ENCODE measurements at places on chromosomes 12 and 14. TPM values are rescaled to one million over a fixed set of nuclear protein-coding genes. Genes with fewer than 3 reads are reported as not detected.

The DCN gene
- total RNA-seq: not detected

The FOXN3 gene
- 82.3 TPM for total RNA-seq

The KSR2 gene
- 0.06 TPM for total RNA-seq

The MYF6 gene
- not detected for total RNA-seq

The CISTR gene
- total RNA-seq: not detected

GRCh38 chr12:11653215-11653753, 3.8 kb downstream of the ETV6 start:
- ATAC-seq: peak; percentile 61

GRCh38 chr14:104394409-104394851, 185.1 kb upstream of the C14orf180 start:
- no peak for ATAC-seq

DNA sequence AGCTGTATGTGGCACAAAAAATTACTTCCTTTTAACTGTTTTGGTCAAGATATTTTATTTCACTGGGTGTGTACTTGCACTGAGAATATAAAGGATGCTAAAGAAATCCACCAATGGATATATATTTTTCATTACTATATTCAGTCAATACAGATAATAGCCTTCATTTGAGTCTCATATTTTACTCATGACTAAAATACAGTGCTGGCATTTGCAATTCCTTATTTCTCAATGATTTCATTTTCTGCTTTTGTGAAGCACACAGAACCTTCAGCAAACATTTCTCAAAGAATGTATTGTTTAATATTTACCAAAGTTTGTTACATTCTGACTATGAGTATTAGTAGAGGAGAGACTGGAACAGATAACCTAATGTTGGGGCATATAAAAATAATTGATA, 93.2 kb upstream of the SOX5 start:
- ATAC-seq: no peak

- no peak for ATAC-seq
Measured at GRCh38 chr14:95475540-95476240, 40.8 kb downstream of the SYNE3 start.

- ATAC-seq: no peak
Measured at GRCh38 chr14:27096091-27096490, 498.3 kb upstream of the NOVA1 start.

DNA sequence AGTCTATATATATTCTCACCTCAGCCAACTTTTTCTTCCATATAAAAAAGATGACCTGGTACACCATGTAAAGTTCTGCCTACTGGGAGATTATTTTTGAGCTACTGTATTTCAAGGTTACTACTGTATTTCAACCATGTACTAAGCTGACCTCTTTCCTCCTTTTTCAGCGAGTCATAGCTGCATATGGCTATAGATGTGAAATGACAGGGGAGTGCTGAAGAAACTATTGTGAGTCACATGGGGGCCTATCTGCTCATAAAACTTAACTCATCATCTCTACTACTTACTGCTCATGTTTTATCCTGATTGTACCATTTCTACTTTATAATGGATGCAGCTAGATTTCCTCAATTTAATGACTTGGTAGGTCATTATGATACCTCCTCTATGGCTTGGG, 571.4 kb upstream of the ATP2B1 start:
- ATAC-seq: peak; percentile 80

DNA sequence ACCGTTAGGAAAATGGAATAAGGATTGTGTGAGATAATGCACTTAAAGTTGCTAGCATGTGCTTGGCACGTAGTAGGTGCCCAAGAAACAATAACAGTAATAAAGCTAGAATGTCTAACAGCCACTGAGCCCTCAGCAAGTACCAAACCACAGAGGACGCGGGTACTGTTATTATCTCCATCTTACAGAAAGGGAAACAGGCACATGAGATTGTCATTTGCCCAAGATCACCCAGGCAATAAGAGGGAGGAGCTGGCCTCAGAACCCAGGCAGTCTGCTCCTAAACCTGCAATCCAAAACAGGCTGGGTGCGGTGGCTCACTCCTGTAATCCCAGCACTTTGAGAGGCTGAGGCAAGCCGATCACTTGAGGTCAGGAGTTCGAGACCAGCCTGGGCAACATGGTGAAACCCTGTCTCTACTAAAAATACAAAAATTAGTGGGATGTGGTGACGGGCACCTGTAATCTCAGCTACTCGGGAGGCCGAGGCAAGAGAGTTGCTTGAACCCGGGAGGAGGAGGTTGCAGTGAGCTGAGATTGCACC, 5.1 kb upstream of the SDS start:
- no peak for ATAC-seq

DNA sequence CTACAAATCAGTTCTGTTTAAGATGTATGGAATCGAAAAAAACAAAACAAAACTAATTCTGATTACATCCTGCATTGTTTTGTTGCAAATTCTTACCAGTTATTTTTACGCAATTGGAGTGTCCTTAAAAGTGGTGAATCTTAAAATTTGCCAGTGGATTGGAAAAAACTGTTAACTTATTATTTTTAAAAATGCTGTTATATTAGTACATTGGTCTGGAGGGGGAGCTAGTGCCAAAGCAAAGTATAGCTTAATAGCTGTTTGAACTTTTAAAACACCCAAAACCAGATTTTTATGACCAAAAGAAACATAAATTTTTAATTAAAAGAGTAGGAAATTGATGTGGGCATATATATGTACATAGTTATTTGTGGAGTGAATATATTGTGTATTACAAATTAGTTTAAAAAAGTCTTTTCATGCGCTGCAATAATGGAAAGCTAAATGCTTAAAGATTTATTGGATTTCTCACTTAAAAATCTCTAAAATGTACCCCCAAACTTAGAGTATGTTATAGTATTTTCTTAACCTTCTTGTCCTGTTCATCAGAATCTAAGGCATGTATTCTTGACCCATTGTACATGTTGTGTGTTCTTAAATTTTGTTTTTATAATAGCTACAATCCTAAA, 2.5 kb downstream of the FUT8 start:
- ATAC-seq: no peak

DNA sequence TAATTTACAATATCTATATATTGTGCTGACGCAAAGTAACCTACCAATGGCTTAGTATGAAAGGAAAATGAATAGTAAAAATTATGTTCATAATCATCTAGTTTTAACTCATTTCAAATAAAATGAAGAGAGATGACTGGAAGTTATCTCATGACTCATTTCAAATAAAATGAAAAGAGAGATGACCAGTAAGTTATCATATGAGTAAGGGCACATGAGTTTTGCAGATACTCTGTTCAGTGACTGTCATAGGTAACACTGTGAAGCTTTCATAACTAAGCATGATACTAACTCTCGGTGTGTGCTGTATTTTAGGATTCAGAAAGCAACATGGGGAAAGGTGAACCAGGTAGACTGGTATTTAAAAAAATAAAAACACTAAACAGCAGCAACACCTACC, 364.5 kb upstream of the DIO2 start:
- ATAC-seq: peak; percentile 78

GRCh38 chr12:114340231-114340630, 65.7 kb downstream of the TBX5 start:
- no peak for ATAC-seq

DNA sequence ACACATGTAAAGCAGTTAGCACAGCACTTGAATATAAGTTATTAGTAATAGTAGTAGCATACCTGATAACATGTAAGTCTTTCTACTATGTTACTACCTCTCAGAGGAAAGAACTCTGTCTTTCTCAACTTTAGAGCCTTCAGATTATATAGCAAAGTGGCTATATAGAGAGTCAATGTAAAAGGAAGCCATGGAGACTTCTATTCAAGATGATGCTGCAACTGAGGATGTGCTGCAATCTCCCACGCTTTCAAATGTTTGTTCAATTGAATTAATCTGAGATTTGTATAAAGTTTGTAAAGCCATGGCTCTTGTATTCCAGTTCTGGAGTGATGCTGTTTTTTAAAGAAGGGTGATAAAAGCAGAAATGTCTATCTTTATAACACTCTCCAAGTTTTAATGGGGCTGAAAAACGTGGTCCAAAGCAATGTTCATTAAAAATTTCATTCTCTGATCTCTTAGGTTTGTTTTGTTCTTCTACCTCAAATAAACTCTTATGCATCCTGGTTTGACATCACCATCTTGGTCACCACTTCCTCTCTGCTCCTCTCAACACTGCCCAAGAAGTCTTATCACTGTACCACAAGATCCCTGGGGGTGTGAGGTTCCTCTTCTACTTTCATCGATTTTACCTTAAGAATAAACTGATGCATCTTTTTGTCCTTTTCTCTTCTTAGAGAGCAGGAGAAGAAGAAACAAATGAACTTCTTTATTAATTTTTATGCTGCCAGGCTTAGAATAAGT, 40.6 kb downstream of the C12orf42 start:
- ATAC-seq: peak; percentile 69

GRCh38 chr12:107200394-107200793, 107.0 kb upstream of the CRY1 start:
- peak; percentile 97 for ATAC-seq

DNA sequence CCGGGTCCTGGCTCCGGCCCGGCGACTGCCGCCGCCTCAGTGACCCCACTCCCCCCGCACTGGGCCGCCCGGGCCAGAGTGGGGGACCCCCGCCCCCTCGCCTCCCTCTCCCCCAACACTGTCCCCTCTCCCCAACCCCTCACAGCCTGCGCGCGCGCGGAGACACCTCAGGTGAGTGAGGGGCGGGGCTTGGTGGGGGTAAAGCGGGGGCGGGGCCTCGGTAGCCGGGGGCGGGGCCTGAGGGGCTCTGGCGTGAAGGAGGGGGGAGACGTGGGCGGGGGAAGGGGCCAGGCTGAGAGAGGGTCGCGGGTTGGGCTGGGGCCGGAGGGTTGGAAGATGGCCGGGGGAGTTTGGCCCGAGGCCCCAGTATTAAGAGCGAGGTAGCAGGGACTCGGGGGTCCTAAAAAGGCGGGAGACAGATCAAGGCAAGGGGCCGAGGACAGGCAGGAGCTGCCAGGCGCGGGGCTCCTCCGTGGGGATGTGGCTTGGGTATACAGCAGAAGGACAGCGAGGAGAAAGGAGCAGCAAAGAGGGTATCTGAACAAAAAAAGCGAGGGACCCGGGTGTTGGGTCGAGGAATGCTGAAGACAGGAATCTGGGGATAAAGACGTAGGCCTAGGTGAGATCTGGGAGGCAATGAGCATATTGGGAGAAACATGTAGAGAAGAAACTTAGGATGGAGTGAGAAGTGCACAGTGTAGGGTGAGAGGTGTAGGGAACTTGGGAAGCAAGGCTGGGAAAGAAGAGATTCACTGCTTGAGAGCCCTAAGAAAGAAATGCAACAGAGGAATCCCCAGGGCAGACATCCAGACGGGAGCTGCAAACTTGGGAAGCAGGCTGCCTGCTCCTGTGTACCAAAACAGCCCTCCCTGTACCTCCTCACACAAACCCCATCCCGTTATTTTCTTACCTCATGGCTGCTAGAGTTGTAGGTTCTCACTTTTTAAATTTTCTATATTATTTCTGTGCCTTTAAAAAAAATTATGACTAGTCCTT, 10.8 kb downstream of the SUOX start:
- ATAC-seq: peak; percentile 83

- no peak for ATAC-seq
Measured at GRCh38 chr12:26963413-26963812, 25.1 kb downstream of the FGFR1OP2 start.

DNA sequence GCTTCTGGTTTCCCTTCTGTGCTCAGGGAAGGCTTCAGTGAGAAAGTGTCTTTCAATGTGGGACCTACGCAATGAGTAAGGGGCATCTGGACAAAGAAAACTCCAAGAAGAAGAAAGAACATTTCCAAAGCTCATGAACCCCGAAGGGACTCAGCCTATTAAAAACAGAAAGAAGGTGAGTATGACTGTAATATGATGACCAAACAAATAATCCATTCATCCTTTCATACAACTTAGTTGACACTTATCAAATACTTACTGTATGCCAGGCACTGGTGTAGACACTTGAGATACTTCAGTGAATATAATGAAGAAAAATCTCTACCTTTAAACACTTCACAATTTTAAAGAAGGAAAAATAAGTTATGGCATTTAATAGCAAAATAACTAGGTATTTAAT, 1054.2 kb upstream of the FOXG1 start:
- ATAC-seq: no peak

- ATAC-seq: no peak
Measured at GRCh38 chr12:92248977-92249376, 103.3 kb upstream of the BTG1 start.

Measured in activated T-helper 17 cell treated with anti-CD3 and anti-CD28 coated beads, Interleukin-2, amount 50 U/mL, for 72 hours (primary cell).